ENCODE measurements at places on chromosomes 3 and 15. TPM values are rescaled to one million over a fixed set of nuclear protein-coding genes. Genes with fewer than 3 reads are reported as not detected.

- peaks cover 12% of the 10 kb centered on the region for H3K4me1 ChIP-seq
- H3K36me3 ChIP-seq: no peaks in the 10 kb centered on the region
Observed at GRCh38 chr3:188507244-188507720, 353.3 kb downstream of the LPP start.

PLXND1 gene
- total RNA-seq: 284 TPM

TMEM212 gene
- not detected for total RNA-seq

- no peaks in the 10 kb centered on the region for H3K36me3 ChIP-seq
- H3K4me1 ChIP-seq: peaks cover 4% of the 10 kb centered on the region
- H3K4me3 ChIP-seq: no peak overlapping the region
- DNase-seq: no peak
- no peaks in the 10 kb centered on the region for H3K27me3 ChIP-seq
Observed at GRCh38 chr15:99931703-99932603, 198.7 kb upstream of the LYSMD4 start.

DNA sequence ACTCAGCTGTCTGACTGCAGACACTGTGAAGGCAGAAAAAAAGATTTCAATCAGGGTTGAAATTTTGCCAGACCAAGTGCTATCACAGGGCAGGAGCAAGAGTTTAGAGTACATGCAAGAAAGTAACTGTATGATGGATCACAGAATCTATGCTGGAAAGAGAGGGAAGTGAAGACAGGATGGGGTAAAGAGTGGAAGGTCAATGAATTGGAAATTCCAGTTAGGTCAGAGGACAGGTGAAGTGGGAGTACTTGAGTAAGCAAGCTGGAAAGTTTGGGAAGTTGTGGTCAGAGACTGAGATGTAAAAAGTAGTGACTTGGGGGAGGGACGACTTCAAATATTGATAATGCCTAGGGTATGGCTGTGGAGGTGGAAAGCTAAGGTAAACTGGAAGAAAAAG is 7.2 kb downstream of the SPG11 start:
- peaks cover 84% of the 10 kb centered on the region for H3K36me3 ChIP-seq
- H3K4me3 ChIP-seq: no peak overlapping the region
- H3K4me1 ChIP-seq: peaks cover 6% of the 10 kb centered on the region
- no peak for DNase-seq
- no peaks in the 10 kb centered on the region for H3K27me3 ChIP-seq

DNA sequence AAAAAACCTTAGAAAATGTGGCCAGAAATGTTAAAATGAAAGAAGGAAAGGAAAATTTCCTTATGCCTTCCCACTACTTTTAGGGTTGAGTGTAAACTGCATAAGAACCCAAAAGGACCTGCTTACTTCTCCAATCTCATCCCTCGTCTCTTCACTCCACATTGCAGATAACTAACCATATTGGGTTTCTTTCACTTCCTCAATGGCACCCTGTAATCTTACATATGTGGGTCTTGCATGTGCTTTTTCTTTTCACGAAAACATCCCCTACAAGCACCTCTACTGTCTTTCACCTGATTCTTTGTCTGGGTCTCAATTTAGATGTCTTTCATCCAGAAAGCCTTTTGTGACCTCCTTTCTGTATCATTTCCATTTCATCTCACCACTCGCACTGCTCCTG is 23.1 kb downstream of the EOMES start:
- DNase-seq: no peak
- H3K27me3 ChIP-seq: no peaks in the 10 kb centered on the region
- H3K4me1 ChIP-seq: no peaks in the 10 kb centered on the region
- no peak overlapping the region for H3K4me3 ChIP-seq

DNA sequence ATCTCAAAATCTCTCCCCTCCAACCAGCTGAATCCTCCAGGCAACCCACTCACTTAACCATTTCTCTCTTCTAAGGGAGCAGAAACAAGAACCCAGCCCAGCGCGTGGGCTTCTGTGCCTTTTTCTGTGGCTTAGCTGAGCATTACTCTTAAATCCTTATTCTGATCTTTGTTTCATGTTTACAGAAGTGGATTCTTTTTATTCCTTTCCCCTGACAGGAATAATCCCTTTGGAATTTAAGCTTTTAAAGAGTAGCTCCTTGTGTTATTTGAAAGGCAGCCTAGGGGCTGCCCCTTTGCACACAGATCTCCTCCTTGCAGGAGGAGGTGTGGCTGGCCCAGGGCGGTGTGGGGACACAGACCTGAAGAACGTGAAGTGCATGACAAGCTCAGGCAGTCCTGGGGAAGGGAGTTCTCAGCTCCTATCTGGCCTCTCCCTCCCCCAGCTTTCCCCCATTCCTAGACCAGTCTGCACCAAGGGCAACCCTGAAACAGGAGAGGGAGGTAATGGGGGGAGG is 77.1 kb upstream of the UBE2E1 start:
- no peak overlapping the region for H3K4me3 ChIP-seq
- no peak overlapping the region for H3K27ac ChIP-seq
- no peaks in the 10 kb centered on the region for H3K36me3 ChIP-seq
- no peaks in the 10 kb centered on the region for H3K4me1 ChIP-seq
- H3K27me3 ChIP-seq: no peaks in the 10 kb centered on the region
- no peak for DNase-seq

PLA1A gene
- total RNA-seq: 37.6 TPM

MESP2 gene
- not detected for total RNA-seq

GRCh38 chr3:195904368-195904767 is 4.0 kb downstream of the TNK2 start:
- H3K36me3 ChIP-seq: no peaks in the 10 kb centered on the region
- peaks cover 52% of the 10 kb centered on the region for H3K4me1 ChIP-seq
- no peaks in the 10 kb centered on the region for H3K27me3 ChIP-seq
- H3K4me3 ChIP-seq: no peak overlapping the region
- peak overlapping the region; percentile 19 for H3K27ac ChIP-seq

DNA sequence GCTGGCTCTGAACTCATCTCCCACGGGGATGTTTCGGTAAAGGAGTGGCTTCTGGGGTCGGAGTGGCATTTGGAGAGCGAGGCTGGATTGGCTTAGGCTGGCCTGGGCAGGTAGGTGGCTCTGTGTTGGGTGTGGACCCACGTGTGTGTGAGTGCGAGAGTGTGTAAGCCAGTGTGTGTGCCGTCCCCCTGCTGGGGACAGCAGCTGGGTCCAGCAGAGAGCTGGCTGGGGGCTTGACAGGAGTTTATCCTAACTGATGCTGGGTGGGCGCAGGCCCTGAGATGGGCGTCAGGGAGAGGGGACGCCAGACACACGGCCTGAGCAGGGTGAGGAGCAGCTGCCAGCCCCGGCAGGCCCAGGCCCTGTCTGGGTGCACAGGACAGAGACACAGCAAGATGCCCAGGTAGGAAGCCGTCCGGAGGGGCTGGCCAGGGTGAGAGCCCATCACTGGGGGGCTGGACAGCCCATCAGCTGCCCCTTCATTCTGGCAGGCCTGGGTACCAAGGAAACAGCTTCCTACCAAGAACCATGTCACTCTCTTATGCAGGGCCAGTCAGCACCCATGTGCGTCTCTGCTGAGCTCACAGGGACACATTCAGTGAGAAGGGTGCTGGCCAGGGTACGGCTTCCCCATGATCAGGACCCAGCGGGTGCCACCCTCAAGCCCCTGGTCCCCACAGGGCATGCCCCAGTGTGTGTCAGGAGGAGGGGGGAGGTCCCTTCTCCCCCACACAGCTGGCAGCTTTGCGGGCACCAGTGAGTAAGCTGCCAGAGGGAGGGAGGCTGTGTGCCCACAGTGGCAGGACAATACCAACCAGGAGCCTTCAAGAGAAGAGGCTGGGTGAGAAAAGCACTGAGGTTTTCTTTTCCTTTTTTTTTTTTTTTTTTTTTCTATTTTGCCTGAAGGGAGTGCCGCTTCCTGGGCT is 1.1 kb downstream of the PAK6 start:
- no peak overlapping the region for H3K27ac ChIP-seq
- H3K4me1 ChIP-seq: no peaks in the 10 kb centered on the region
- peaks cover 11% of the 10 kb centered on the region for H3K27me3 ChIP-seq
- no peaks in the 10 kb centered on the region for H3K36me3 ChIP-seq
- H3K4me3 ChIP-seq: no peak overlapping the region

SLC28A1 gene
- not detected for total RNA-seq

MNS1 gene
- total RNA-seq: 0.58 TPM

DGKG gene
- 4.7 TPM for total RNA-seq

DNA sequence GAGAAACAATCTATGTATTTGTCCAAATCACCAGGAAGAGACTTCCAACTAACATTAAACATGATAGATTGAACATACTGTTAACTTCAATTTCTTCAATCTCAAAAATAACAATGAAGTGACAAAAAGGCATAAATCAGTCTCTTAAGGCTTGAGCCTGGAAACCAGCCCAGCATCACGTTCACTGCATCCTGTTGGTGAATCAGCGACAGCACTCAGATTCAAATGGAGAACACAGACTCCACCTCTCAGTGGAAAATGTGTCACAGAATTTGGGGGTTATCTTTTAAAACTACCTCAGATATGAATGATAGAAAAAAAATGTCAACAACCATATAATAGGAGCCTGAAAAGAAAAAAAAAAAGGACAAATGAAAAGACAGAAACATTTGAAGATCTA is 212.0 kb downstream of the MINAR1 start:
- no peak for DNase-seq
- no peaks in the 10 kb centered on the region for H3K36me3 ChIP-seq
- no peaks in the 10 kb centered on the region for H3K4me1 ChIP-seq
- H3K27me3 ChIP-seq: no peaks in the 10 kb centered on the region

DNA sequence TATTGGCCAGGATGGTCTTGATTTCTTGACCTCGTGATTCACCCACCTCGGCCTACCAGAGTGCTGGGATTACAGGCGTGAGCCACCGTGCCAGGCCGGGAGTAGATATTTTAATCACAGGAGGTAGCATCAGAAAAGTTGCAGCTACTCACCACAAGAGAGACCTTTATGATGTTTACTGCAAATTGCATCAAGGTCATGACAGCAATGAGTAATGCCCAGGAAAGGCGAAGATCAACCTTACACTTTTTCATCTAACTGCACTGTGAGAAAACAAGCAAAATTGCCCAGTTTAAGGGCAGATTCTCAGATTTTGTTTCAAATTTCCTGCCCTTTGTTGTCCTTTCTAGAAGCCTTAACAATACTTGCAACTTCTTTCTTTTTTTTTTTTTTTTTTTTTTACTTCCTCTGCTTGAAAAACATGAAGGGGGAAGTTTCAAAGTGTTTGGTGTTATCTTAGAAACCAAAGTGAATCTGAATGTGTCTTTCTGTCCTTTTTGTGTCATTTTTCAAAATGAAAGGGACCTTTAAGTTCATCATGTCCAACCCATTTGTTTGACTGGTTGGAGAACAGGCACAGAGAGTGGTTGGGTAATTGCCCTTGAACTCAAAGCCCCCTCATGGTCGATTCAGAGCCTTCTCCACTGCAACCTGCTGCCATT is 25.0 kb downstream of the TGFBR2 start:
- peaks cover 33% of the 10 kb centered on the region for H3K36me3 ChIP-seq
- H3K27me3 ChIP-seq: no peaks in the 10 kb centered on the region
- peak overlapping the region; percentile 65 for H3K27ac ChIP-seq

GRCh38 chr3:12966847-12967605 is 106.2 kb downstream of the IQSEC1 start:
- H3K4me3 ChIP-seq: peak overlapping the region; percentile 87
- H3K4me1 ChIP-seq: peaks cover 51% of the 10 kb centered on the region
- no peak for DNase-seq

DNA sequence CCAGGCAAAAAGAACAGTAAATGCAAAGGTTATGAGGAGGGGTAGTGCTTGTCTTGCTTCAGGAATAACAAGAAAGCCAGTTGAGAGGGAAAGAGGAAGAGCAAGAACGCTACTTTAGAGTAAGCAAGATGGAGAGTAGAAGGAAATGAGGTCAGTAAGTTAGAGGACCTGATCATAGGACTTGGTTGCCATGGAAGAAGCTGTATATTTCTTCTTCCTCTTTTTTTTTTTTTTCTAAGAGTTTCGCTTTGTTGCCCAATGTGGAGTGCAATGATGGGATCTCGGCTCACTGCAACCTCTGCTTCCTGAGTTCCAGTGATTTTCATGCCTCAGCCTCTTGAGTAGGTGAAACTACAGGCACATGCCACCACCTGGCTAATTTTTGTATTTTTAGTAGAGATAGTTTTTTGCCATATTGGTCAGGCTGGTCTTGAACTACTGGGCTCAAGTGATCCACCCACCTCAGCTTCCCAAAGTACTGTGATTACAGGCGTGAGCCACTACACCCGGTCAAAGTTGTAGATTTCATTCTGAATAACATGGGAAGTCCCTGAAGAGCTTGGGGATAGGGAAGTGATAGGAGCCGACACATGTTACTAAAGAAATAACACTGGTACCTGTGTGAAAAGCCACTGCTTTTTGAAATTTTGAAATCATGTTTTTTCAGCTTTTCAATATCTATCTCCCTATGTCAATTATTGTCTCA is 527.9 kb upstream of the NAALADL2 start:
- no peak for DNase-seq
- H3K4me1 ChIP-seq: peaks cover 3% of the 10 kb centered on the region
- H3K27me3 ChIP-seq: no peaks in the 10 kb centered on the region
- no peak overlapping the region for H3K4me3 ChIP-seq

NR1I2 gene
- not detected for total RNA-seq

RAB7A gene
- 306 TPM for total RNA-seq

MAP6D1 gene
- total RNA-seq: 1.2 TPM

CNTN6 gene
- 9.2 TPM for total RNA-seq

Data from upper lobe of right lung (tissue), 1 donor.